Suprapubic skin (tissue), 4 donors: ENCODE measurements at places on chromosomes 2 and 18.

DNA sequence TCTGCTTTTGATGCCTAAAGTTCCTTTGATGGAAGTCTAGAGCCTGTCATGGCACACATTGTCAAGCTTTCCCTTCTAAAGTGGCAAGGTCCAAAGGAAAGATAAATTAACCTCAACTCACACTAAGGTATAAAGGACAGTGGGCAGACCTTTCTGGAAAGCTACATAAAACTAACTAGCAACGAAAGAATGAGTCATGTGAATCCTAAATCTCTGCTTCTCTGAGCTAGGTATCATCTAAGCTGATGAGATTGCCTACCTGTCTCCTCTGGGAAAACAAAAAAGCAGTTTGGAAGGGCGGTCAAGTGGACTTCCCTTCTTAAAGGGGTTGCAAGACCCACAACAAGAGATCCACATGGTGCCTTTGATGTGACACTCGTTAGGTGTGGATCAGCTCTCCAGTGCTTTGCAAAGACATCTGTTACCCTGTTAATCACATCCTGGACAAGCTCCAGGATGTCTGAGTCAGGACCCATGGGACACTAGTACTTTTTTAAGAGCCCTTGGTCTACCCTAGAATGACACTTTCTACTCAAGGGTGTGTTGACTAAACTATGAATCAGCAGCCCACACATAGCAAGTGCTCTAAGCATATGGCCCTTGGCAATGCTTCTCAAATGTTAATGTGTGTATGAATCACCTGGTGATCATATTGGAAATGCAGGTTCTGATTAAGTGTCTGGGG, 173.5 kb downstream of the ALK start:
- DNase-seq, result no peak

GRCh38 chr2:14451312-14451711, 181.2 kb upstream of the LRATD1 start:
- DNase-seq, result no peak

GRCh38 chr2:127389778-127390435, 2.1 kb upstream of the MAP3K2 start:
- no peak for DNase-seq

DNA sequence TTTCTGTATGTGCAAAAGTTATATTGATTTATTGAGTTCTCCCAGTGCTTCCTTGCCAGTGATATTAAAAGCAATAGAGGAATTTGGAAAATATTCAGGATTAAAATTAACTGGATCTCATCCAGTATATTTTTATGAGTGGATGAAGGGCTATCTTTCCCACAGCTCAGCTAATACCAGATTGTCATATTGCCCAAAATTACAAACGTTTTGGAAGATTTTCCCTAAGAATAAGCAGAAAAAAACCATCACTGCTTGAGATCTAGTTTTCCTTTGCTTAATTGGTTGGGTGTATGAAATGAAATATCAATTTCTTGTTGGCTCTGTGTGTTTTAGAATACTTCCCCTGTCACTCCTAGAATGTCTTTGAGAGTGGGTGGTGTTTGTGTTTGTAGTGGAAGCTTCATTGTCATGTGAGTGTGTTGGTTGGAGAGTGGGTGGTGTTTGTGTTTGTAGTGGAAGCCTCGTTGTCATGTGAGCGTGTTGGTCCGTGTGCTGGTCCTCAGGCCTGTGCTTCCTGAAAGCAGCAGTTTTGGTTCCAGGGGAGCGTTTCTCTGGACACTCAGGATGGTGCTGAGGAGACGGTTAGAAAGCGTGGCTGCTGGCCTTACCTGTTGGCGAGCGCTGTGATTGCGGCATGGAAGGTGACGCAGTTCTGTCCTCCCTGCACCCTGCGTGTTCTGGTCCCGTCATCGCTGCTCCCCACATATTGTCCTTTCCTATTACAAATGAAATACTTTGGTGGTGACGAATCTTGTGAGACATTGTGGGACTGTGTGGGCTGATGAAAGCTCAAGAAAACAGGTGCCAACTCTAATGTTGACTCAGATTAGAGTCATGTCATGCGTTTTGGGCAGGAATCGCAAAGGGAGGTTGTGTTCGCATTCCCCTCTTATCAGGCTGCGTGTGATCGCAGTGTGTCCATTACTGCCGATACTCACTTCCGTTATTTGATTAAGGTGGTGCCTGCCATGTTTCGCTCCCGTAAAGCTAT, 12.4 kb downstream of the ASB1 start:
- DNase-seq, result no peak

DNA sequence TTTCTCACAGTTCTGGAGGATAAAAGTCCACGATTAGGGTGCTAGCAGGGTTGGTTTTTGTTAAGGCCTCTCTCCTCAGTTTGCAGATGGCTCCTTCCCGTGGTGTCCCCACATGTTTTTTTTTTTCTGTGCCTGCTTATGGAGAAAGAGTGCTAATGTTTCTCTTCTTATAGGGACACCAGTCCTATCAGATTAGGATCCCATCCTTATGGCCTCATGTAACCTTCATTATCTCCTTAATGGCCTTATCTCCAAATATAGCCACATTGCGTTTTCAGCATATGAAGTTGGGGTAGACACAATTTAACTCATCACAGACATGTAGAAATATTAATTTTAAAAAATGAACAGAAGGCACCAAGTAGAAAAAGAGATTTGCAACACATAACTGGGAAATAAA, 755.7 kb upstream of the CELF4 start:
- no peak for DNase-seq

- no peak for DNase-seq
Measured at GRCh38 chr18:71209944-71210343, 921.1 kb downstream of the SOCS6 start.

- no peak for DNase-seq
Measured at GRCh38 chr2:13114391-13114790, 397.7 kb downstream of the TRIB2 start.
